ENCODE measurements at places on chromosomes 16 and 17.

DNA sequence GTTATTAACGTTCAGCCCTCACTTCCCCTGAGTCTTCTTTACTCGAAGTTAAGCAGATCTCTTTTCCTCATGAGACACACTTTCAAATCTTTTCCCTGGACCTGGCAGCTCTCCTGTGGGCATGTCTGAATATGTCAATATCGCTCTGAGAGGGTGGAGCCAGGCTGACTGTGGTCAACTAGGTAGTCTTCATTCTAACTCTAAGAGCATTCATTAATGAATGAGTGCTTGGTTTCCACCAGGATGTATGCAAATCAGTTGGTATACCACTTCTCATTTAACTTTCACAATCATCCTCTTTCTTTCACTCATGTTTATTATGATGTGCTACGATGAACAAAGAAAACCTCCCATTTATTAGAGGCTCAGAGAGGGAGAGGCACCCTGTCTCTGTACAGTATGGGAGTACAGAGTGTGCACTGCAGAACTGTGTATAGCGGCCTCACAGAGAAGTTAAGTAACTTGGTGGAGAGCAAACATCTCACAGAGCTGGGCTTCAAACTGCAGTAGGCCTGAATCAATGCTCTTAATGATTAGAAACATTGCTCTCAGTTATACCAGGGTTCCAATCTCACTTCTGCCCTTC is 39.9 kb downstream of the OTOA start:
- DNase-seq = no peak

GRCh38 chr17:39151150-39151942 is at the start of gene PLXDC1:
TSS of gene PLXDC1 (minus strand) at chr17:39151637. CDS start at chr17:39151437, 200 bp downstream.
- peak; percentile 25 for DNase-seq

- no peak for DNase-seq
These were observed 14.1 kb downstream of the AKAP1 start for GRCh38 chr17:57099165-57099564.

DNA sequence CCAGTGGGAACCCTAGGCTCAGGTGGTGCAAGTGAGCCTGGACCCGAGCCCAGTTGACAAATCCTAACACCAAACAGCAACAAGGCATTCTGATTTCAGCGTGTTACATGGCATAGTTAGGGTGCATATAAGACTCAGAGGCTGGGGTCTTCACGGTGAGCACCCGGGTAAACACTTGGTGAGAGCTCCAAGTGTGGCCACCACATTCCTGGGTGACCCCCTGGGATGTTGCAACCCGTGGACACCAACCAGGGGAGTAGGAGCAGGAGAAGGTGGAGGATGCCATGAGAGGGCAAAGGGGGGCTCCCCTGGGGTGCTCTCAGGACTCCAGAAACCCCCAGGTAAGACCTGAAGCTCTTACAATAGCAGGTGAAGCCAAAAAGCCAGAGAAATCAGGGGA is 69.9 kb upstream of the CDH5 start:
- DNase-seq = no peak

GRCh38 chr17:44218344-44219107 is 949 bp downstream of the UBTF start:
- DNase-seq = peak; percentile 91

GRCh38 chr17:14469971-14470370 is 169.1 kb downstream of the HS3ST3B1 start:
- no peak for DNase-seq

- no peak for DNase-seq
These were observed 17.0 kb downstream of the GFOD2 start for GRCh38 chr16:67702130-67702529.

- no peak for DNase-seq
These were observed 319.8 kb downstream of the SEC14L1 start for GRCh38 chr17:77460514-77461046.

DNA sequence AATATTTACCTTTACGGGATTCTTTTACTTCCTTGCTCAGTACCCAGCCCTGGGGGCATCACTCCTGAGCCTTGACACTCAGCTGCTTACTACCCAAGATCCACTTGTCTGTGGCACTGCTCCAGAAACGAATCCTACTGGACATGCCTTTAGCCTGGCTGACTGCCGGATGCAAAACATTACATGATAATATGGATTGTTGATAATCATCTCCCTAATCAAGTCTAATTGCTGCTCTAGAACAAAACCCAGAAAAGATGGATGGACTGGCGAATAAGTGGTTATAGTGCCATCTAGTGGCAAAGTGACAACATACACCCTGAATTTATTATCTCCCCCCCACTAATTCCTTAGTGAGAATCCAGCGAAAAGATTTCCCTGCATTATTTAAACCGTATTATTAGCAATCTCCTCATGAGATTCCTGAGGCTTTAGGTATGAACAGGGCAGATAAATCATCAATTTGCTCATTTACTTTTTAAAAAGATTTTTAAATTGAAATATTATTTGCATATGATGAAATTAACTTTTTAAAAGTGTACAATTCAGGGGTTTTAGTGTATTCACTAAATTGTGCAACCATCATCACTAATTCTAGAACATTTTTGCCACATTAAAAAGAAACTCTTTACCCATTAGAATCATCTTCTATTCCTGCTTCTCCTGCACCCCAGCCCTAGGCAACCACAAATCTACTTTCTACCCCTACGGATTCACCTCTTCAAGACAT is 61.6 kb downstream of the RGS9 start:
- DNase-seq = peak; percentile 73

DNA sequence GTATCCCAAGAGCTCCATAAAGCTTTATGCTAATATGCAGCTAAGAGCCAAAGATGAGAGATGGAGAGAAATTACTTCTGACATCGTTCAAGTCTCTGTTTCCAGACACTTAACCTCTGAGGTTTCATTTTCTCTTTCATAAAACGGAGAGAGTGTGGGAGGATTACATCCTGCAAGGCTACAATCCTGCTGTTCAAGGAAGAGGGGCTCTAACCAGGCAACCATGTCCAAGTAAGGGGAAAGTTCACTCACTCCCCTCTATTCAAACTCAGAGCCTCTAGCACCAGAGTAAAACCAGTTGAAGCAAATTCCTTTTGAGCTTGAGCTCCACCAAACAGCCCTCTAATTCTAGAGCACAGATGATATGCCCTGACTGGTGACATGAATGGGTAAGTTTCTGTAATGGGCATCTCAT is 397.4 kb downstream of the NPIPA8 start:
- DNase-seq = no peak

- peak; percentile 81 for DNase-seq
These were observed 108.0 kb upstream of the CIBAR2 start for GRCh38 chr16:85220125-85220839.

DNA sequence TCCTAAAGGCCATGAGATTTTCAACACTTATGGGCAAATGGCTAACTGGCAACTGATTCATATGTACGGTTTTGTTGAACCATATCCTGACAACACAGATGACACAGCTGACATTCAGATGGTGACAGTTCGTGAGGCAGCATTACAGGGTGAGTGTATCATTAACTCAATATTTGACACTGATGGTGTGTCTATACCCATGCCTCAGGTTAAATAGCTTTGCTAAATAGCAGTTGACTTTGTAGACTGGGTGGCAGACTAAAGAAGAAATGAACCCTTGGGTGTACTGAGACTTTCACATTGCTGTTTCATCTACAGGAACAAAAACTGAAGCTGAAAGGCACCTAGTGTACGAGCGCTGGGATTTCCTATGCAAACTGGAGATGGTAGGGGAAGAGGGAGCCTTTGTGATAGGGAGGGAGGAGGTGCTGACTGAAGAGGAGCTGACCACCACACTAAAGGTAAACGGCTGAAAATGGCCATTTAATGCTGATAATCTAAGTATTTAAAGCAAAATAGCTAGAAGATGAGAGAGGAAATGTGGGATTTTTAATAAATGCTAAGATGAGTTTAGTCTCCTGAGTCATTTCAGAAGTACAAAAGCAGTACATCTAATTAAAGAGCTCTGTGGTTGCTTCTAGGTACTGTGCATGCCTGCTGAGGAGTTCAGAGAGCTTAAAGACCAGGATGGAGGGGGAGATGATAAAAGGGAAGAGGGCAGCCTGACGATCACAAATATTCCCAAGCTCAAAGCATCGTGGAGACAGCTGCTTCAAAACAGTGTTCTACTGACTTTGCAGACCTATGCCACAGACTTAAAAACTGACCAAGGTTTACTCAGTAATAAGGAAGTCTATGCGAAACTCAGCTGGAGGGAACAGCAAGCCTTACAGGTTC is 3.0 kb downstream of the SETD6 start:
- no peak for DNase-seq

GRCh38 chr16:66295761-66296546 is 70.5 kb upstream of the CDH5 start:
- DNase-seq = no peak

GRCh38 chr17:45320349-45320930 is 3.6 kb upstream of the MAP3K14 start:
- DNase-seq = no peak

DNA sequence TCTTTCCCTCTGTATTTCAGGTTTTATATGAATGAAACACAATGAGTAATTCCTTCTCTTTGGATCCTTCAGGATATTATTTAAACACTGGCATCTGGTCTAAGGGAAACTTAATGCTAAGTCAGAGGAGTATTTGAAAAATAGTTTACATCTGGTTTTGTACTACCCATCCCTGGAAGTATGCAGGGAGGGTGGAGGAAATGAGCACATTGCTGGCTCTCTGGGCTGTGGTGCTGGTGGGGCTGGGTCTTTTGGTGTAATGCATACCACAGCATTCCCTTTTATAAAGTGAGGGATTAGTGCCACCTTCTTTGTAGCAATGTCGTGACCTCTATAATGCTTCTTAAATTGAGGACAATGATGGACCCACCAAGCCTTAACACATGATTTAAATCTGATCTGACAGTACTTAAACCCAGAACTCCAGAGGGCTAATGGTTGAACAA is 105.5 kb upstream of the AXIN2 start:
- DNase-seq = peak; percentile 72

All from retina (tissue), 1 donor.